ENCODE measurements at places on chromosomes 5 and 9.

DNA sequence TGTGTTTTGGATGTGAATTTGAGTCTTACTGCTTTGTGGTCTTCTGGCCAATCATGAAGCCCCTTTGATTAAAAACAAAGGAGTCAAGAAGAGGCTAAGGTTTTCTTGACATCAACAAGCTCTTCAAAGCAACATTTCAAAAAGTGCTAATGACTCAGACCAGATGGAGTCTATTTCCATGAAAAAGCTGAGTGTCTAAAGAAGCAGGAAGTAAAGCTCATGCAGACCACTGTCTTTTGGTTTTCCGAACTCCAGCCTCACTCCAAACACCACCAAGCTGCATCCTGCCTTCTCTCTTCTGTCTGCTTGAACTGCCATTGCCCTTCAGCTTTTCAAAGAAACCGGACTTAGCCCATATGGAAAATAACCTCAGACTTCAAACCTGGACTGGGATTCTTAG lies 115.2 kb downstream of the PRDM6 start:
- DNase-seq, result no peak

DNA sequence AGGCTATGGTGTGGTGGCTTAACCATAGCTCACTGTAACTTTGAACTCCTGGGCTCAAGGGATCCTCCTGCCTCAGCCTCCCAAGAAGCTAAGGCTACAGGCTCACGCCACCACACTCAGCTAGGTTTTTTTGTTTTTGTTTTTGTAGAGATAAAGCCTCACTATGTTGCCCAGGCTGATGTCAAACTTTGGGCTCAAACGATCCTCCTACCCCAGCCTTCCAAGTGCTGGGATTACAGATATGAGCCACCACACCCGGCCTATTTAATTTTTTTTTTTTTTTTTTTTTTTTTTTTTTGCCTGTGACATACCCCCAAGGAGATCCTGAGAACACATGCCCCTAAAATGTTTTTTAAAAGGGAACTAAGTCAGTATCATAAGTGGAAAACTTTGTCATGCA lies 10.4 kb downstream of the FUBP3 start:
- DNase-seq, result no peak

DNA sequence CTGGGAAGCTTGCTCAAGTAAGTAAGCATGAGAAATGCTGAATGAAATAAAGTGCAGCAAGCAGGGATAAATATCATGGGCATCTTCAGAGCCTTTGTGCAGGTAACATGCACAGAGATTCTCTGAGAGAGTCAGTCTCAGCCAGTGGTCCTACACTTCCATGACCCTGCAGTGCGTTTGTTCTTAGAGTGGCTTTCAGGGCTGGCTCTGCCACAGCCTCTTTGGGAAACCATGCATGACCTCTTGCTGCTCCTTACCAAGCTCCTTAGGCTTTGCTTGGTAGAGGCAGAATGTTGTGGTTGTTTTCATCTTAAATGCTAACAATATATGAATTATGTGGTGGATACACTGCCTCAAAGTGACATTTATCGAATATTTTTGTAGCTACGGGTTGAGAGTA lies 5.4 kb downstream of the SYK start:
- DNase-seq, result no peak

GRCh38 chr9:6634444-6634843 lies 11.1 kb downstream of the GLDC start:
- DNase-seq, result no peak

- no peak for DNase-seq
These were observed 679 bp downstream of the DOLK start for GRCh38 chr9:128946571-128947276.

DNA sequence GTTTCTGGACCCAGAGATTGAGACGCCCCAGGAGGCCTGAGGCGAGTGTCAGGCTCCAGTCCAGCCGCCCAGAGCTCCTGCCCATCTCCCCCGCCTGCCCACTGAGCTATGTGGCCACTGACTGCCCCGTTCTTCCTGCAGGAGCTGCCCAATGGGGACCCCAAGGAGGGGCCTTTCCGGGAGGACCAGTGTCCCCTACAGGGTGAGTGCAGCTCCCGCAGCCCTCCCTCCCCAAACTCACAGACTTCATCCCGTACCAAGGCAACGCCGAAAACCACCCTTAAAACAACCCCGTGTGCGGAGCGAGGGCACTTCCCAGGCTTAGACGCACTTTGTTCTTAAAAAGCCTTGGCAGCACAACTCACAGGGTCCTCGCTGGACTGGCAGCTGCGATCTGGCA lies 23.4 kb downstream of the NKD2 start:
- DNase-seq, result no peak

- DNase-seq, result no peak
These were observed 267.7 kb upstream of the GAS1 start for GRCh38 chr9:87214991-87215390.

GRCh38 chr5:35482167-35482755 lies 135.4 kb upstream of the SPEF2 start:
- no peak for DNase-seq

DNA sequence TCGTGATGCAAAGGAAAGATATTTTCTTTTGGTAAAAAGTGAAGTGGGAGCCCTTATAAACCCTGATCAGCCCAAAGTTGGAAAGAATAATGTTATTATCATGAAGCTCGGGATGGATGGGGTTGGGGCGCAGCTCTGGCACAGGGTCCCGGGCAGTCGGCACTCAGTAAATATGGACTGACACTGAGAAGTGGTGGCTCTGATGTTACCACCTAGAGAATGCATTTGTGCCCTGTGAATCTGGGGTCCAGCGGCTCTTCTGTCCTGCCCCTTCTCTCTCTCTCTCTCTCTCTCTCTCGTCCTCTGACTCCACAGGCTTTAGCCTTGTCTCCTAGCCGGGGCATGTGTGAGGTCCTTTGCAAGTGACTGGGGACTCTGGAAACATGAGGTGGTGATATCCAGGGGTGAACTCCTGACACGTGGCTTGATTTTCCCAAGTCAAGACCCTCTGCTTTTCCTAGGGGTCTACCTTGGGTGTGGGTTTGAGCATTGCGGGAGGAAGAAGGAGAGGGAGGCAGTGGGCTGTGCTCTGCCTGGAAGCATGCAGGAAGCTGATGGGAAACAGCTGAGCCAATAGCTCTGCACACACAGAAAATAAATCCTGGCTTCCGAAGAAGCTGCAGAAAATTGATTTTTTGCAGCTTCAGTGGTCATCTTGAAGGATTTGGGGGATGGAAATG lies 162.7 kb downstream of the MACROH2A1 start:
- no peak for DNase-seq

DNA sequence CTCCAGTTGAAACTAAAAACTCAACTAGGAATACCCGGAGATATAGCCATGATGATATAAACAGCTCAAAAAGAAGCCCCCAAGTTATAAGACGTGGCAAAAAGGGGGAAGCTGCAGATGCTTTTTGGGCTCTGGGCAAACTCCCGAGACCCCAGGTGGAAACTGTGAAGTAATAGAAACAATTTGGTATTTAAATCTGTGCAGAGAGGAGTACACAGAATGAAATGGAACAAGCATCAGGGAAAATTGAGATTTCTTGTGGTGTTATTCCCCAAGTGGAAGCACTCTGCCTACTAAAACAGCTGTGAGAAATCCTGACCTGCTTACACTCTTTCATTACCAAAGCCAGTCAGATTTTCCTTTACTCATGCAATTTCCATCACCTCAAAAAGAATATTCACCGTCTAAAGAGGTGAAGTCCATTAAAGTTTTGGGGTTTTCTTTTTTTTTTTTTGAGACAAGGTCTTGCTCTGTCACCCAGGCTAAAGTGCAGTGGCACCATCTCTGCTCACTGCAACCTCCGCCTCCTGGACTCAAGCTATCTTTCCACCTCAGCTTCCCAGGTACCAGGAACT lies 23.5 kb downstream of the SAXO1 start:
- DNase-seq, result no peak

GRCh38 chr9:124853605-124854143 lies 414 bp downstream of the WDR38 start:
- DNase-seq, result no peak

DNA sequence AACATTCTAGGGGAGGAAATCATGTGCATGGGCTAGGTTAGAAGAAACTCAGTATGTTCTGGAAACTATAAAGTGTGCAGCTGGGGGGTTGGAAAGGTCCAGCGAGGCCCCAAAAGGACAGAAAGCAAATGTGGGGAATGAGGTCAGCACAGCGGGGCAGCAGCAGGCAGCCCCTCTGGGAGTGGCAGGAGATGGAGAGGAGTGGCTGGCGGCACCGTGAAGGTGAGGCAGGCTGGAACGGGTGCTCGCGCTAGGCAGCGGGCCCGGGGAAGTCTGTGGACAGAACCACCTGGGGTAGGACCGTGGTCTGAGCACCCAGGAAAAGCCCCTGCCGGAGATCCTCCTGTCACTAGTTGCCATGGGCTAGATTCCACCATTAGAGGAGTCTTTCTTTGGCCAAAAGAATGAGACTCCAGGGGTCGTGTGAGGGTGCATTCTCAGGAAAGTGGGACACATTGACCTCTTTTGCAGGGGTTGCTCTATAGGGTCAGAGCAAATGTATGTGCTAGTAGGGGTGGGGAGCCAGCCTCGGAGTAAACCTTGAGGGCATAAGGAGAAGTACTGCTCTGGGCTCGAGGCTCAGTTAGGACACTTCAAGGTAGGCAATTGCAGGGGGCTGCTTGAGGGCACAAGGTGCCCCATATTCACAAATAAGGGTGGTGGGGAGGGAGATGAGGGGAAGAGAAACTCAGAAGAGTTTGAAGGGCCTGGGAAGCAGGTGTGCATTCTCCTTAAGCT lies 61.2 kb downstream of the IL6ST start:
- DNase-seq, result no peak

DNA sequence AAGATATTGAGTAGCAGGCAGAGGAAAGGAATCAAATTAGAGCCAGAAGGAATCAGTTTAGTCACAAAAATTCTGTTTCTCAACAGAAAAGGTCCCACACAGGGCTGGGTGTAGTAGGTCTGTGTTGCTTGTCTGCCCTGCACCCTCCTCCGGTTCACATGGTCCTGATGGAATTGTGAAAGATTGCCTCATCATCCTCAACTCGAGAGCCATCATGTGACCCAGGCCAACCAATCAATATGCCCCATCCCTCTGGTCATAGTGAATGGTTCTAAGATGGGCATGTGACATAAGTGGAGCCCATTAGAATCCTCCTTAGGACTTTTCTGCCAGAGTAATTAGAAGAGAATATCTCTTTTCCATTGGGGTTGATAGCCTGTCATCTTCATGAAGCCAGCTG lies 56.7 kb upstream of the RAD23B start:
- DNase-seq, result no peak

DNA sequence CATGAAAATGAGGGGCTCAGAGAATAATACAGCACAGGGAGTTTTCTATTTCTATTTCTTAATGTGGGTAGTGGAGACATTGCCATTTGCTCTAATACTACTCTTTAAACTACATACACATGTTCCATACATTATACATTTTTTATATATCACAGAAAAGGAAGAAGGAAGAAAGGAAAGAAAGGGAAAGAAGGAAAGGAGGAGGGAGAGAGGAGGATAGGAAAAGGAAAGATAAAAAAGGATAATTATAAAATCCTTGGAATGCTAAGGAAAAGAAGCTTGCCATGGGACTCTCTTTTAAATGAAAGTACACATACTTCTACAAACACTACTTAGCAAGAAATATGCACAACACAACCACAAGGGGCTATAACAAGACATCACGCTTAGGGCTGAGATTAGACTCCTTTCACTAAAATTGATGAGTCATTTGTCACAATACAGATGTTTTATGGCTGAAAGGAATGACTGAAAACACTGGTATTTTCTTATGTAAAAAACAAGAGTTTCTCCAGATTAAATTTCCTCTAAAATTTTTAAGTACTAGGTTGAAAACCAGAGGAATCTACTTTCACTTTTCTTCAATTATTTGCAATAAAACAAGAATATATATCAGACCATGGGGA lies 219.8 kb downstream of the ARL15 start:
- no peak for DNase-seq

GRCh38 chr9:120136696-120137095 lies 443.3 kb downstream of the CDK5RAP2 start:
- DNase-seq, result no peak

- no peak for DNase-seq
These were observed 12.1 kb downstream of the FEM1C start for GRCh38 chr5:115532517-115532916.

- DNase-seq, result no peak
These were observed 19.3 kb upstream of the PPP2CA start for GRCh38 chr5:134245101-134245604.

GRCh38 chr9:112443200-112443599 lies 43.4 kb upstream of the KIAA1958 start:
- DNase-seq, result no peak

DNA sequence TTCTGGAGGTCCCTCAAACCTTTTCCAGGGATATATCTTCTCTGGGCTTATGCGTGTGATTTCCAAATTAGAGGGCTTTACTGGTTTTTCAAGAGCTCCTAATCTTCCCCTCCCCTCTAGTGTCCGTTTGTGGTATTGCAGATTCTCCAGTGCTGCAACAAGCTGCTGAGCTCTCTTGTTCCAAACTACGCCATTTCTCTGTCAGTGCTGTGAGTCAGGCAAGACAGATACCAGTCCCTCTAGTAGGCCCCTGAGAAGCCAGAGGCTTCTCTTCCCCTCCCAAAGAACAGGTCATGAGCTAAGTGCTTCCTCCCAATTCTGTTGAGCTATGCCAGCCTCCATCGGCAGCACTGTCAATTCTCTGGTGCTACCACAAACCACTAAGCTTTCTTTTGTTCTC lies 149.5 kb downstream of the FANCC start:
- DNase-seq, result peak; percentile 66

GRCh38 chr9:83451308-83451707 lies 86.9 kb downstream of the FRMD3 start:
- DNase-seq, result no peak

GRCh38 chr5:178537467-178538371 lies 52.5 kb downstream of the COL23A1 start:
- no peak for DNase-seq

- no peak for DNase-seq
These were observed 29.6 kb downstream of the RC3H2 start for GRCh38 chr9:122875523-122875922.

- no peak for DNase-seq
These were observed 2.0 kb upstream of the APBA1 start for GRCh38 chr9:69674112-69674685.

DNA sequence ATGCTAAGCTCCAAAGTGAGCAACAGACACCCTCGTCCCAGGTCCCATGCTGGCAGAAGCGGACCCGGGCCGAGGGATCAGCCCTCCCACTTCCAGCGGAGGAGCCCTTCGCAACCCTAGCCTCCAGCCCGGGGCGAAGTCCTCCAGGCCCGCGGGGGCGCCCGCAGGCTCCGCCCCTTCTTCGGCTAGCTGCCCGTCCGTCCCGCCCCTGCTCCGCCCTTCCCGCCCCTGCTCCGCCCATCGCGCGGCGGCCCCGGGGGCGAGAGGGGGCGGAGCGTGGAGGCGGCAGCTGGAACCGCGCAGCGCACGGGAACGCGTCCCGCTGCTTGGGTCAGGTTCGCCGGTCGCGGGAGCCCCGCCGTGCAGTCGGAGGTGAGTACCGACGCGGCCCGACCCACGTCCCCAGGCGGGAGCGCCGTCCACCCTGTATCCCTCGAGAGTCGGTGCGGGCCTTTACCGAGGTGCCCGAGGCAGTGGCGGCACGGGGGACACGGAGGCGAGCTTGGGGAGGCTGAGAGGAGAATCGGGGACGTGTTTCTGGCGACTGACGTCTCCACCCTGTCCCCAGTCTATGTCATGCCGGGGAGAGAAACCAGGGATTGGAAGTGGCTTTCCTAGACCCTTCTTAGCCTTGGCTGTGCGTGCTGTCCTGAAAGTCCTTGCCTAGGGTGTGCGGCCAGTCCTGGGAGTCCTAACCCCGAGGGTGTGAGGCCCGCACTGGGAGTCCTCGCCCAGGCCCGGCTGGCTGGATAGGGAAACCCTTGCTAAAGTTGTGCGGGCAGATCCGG lies at the start of gene ACO1:
ACO1 (plus strand) TSS at position 280 of the 788 bp plus-strand sequence. CDS start 20,864 bp downstream, outside the sequence.
- DNase-seq, result peak; percentile 55

Data from pulmonary artery endothelial cell (primary cell).